CD4-positive, alpha-beta T cell treated with Interleukin-17A for 1 hour (primary cell): ENCODE measurements at places on chromosomes 1 and 21.

DNA sequence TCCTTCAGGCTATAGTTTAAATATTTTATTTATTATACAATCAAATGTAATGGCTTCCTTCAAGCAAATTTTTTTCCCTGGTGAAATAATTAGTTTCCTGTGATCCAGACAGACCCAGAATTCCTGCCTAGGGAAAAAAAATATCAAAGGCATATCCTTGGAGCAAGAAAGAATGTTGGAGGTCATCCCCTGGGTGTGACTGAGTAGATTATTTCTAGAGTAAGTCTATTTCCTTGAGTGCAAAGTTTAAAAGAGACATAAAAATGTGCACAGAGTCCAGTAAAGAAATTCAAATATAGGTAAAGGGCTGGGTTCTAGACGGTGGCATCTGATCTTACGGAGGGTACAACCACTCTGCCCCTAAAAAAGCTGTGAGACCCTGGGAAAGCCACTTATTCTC, 32.2 kb upstream of the SAMD13 start:
- DNase-seq, result no peak

GRCh38 chr1:8477166-8477982, 159.5 kb downstream of the SLC45A1 start:
- DNase-seq, result no peak

DNA sequence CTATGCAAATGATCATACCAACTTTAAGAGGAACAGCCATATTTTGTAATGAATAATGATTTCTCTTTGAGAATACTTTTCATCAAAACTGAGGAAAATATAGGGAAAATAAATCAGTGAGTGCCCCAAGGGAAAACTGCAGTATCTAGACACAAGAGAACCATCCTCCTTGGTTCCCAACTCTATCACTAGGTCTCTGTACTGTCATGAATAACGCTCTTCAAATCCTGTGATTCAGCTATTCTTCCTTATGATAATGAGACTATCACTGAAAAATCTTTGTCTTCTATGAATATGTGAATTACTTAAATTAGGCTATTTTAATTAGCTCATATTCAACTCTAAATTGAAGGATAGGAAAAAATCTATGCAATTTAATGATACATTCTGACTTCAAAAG, 2.3 kb downstream of the OR2L5 start:
- no peak for DNase-seq

DNA sequence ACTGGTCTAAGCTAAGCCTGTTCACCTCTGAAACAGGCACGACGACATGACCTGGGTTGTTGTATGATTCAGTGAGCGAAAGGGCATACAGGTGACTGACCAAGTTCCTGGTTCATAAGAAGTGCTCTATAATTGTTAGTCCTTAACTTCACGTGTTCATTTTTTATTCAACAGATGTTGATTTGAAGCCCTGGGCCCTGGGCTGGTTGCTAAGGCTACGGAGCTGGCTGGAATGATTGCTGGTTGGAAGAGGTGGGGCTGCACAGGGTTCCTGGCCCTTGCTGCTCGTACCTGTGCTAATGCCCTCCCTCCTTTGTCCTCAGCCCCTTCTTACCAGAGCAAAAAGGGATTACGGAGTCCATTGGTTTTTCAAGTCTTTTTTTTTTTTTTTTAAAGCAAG, 111.3 kb upstream of the CSF3R start:
- no peak for DNase-seq

GRCh38 chr1:48223366-48224240, 1.1 kb downstream of the SLC5A9 start:
- no peak for DNase-seq

- no peak for DNase-seq
Observed at GRCh38 chr1:182120411-182121258, 59.1 kb upstream of the ZNF648 start.

DNA sequence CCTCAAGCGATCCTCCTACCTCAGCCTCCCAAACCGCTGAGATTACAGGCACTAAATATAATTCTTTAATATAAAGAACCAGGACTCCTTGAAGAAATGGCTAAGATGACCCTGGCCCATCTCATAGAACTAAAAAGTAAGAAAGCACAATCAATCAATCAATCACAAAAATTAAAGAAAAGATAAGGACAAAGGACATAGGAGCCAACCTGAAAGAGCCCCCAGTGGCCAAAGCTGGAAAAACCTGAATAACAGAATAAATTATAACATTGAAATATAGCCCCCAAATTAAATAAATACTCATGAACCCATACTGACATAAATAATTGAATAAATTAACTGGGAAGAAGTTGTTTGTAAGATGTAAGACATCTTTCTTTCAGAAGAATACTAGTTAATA, 8.9 kb downstream of the NUP210L start:
- DNase-seq, result no peak

GRCh38 chr1:95018602-95019369, 54.0 kb downstream of the ALG14 start:
- DNase-seq, result no peak

- no peak for DNase-seq
Observed at GRCh38 chr1:228077565-228078330, 4.8 kb upstream of the ARF1 start.

- no peak for DNase-seq
Observed at GRCh38 chr21:43944078-43944633, 68.0 kb upstream of the TRAPPC10 start.

- no peak for DNase-seq
Observed at GRCh38 chr1:243438146-243438545, 182.3 kb downstream of the SDCCAG8 start.

- DNase-seq, result no peak
Observed at GRCh38 chr1:244863491-244864252, 671 bp downstream of the HNRNPU start.

GRCh38 chr1:99737016-99737415, 29.4 kb downstream of the FRRS1 start:
- DNase-seq, result no peak

- no peak for DNase-seq
Observed at GRCh38 chr1:74964508-74965102, 169.6 kb upstream of the LHX8 start.

DNA sequence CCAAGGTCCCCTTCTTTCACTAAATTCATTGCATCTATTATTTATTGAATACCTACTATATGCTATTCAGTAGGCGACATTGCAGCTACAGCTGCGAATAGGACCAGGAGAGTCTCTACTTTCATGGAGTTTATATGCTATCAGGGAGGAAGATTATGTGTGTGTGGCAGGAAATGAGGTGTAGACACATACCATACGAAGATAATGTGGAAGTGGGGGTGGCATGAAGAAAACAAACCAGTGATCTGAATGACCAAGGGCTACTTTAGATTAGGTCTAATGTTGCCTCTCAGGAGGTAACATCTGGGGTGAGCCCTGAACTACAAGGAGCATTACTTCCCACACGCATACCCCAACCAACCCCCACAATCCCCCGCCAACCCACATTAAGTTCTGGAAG, 1.0 kb upstream of the PPIH start:
- DNase-seq, result no peak

- DNase-seq, result no peak
Observed at GRCh38 chr1:235887676-235888075, 21.0 kb upstream of the LYST start.

DNA sequence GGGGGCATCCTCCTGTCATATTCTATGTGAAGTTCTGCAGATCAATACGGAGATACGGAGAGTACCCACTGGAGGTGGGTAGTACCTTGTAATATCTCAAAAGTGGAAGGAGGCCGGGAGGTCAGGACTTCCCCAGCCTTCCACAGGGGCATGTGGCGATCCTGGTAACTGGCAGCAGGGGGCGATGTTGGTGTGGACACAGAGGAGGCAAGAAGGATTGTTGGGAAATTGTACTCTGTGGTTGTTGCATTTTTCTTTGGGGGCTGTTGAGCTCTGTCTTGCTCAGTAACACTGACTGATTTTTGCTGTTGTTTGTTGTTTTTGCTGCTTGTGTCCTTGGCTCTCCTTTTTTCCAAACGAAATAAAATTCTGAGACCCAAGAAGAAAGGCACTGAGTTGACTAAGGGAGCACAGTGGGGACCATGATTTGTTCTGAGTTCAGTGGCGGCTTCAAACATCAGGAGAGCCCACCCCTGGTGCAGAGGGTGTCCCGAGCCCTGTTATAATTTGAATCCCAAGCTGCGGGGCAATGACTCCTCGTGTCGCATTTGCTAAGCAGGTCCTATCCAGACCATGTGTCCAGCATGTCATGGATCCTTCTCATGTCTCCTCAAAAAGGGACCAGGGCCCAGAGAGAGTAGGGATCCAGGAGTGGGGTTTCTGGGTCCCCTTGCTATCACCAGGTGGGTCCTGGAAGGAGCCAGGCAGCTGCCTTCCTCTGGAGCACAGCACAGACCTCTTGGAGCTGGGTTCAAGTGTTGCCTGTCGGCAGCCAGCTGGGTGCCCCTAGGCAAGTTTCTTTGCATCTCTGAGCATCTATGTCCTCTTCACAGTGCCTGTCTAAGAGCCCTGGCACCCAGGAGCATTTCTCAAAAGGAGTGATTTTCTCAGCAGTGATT, 22.8 kb downstream of the LHX4 start:
- peak; percentile 71 for DNase-seq

DNA sequence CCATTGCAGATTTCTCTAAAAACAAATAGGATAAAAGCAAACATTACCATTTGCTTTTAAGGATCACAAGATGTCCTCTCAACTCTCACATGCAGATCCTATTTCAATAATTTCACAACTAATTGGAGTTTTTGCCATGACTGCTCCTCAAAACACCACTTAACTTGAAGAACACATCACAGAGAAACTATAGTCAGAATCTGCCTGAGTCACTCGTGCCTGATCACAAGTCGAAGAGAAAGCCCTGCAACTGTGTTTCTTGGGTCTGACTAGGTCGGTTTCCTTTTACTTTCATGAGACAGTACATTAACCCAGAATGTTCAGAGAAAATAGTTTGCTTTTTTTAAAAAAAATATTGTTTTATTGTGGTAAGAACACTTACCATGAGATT, 46.3 kb upstream of the SMYD2 start:
- DNase-seq, result no peak

DNA sequence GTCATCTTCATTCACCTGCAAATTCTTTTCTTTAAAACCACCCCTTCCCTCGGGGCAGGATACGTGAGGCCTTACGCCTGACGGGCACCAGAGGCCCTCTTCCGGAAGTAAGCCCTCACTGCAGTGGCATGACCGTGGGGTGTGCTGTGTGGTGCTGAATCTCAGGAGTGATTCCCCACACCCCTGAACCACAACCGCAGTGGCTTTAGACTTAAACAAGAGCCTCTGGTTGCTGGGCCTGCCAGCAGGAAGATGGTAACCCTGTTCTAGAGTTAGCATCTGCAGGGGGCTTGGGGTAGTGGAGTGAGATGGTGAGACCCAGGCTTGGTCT, 12.1 kb downstream of the BSND start:
- DNase-seq, result no peak

DNA sequence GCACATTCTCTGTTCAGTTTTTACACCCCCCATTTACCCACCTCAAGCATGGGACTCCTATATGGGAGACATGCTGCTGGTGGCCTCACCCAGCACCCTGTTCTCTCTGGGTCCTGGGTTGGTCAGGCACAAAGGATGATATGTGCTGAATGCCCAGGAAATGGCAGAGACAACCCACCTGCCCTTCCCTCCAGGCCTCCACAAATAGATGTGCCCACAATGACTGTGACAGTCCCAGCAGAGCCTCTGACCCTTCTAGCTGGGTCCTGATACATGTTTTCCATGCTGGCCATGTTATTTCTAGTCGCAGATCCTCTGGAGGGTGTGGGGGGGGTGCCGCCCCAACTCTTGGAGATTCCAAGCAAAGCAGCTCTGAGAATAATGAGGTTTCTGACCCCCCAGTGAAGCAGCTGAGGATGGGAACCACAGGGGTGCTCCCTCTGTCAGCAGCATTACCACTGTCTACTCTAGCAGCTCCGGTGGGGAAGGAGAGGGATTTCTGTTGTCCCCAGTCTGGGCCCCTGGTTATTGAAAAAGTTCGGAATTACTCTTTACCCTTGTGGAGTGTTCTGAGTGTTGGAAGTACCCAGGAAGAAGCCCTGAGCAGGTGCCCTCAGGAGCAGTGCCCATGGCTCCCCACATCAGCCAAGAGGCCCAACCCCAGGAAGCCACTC, 1.2 kb upstream of the CCDC28B start:
- DNase-seq, result no peak

DNA sequence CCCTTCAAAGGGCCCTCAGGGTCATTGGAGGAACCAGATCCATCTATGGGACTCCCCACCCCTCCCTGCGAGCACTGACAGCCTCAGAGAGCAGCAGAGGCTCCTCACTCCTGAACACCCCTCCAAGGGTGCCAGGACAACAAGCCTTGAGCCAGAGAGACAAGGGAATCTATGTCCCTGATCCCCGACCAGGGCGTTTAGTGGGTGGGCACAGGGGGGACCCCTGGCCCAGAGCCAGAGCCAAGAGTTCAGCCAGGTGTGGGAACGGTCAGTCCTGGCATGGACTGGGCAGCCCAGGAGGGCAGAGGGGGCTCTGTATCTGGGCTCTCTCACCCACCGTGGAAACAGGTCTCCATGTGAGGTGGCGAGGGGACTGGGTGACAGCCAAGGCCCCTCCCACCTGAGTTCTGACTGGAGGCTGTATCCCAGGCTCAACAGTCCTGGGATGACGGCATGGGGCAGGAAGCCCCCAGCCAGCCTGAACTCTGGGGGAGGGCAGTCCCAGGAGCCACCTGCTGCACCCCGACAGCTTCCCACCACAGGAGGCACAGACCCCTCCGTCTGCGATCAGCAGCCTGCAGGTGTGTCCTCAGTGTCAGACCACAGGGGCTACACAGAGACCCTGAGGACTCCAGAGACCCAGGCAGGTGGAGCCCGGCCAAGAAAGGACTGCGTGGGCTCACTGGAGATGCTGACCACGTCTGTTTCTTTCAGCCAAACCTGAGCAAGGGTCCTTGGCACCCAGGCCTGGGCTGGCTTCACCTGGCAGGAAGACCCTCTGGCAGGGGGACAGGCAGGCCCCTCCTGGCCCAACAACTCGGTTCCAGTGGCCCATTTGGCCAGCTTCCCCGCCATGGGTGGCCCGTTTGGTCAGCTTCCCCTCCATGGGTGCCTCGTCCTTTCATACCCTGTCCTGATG, 11.2 kb upstream of the SRARP start:
- no peak for DNase-seq

- DNase-seq, result no peak
Observed at GRCh38 chr1:39936724-39937491, 18.0 kb upstream of the MFSD2A start.

DNA sequence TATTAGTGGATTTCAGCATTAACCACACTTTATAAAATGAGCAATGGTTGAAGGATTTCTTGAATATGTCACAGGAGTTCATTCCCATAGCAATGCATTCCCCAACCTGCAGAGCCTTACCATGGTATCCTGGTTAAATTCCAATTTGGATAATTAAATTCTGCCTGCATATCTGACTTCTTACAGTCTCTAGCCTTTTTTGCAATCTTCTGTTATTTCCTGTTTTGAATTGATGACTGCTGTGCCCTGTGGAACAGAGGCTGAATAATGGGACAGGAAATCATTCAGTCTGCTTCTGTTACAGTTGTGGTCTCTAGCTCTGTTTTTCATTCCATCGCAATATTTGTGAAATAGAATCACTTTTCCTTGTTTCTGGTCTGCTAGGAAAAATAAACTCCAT, 1823.9 kb downstream of the PLA2G4A start:
- DNase-seq, result no peak

GRCh38 chr1:44276901-44277300, 63.6 kb downstream of the DMAP1 start:
- no peak for DNase-seq

GRCh38 chr1:35568975-35569395, 4.1 kb upstream of the TFAP2E start:
- peak; percentile 75 for DNase-seq
